ENCODE measurements at places on chromosomes 2 and 18.

GRCh38 chr2:157838442-157839161 lies 37.5 kb downstream of the ACVR1 start:
- DNase-seq: peak; percentile 79

GRCh38 chr2:96267159-96267971 lies 1.3 kb downstream of the CIAO1 start:
- peak; percentile 25 for DNase-seq

GRCh38 chr2:141331127-141331526 lies 799.7 kb downstream of the LRP1B start:
- peak; percentile 87 for DNase-seq

DNA sequence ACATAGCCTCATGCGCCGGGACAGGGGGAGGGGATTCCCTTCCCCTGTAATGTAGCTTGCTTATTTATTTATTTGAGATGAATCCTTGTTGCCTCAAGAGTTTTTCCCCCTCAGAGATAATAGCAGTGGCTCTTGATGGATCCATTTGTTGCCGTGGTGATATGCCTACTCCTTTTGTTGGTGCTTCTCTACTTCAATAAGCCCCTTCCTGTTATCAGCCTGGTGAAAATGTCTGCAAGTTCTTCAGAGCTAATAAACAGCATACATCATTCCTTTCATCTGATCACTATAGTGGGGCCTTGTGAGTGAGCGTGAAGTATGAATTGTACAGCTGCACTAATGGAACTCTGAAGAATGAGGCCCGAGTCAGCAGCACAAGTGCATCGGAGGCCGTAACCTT lies 19.4 kb downstream of the FZD5 start:
- DNase-seq: no peak

DNA sequence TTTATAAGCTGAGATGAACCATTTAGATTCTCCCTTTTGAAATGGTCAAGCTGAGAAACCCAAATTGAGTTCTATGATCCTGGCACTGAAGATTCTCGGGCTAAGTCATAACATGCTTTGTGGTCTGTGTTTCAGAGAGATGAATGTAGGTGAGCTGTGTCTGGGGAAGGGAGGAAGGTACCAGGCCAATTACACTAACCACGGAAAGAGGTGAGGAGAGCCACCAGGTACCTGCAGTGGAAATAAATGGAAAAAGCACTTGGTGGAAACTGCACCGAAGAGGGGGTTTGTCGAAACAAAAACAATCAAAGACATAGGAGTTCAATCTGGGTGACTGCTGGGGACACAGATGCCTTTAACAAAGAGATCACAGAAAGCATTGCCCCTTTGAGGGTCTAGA lies 963 bp upstream of the MRPL44 start:
- no peak for DNase-seq

DNA sequence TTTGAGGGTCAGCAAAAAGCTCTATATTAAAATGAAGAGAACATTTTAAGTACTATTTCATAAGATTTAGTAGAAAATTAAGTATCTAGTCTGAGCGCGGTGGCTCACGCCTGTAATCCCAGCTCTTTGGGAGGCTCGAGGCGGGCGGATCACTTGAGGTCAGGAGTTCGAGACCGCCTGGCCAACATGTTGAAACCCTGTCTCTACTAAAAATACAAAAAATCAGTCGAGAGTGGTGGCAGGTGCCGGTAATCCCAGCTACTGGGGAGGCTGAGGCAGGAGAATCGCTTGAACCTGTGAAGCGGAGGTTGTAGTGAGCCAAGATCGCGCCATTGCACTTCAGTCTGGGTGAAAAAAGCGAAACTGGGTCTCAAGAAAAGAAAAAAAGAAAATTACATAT lies 1.6 kb downstream of the USP14 start:
- no peak for DNase-seq

DNA sequence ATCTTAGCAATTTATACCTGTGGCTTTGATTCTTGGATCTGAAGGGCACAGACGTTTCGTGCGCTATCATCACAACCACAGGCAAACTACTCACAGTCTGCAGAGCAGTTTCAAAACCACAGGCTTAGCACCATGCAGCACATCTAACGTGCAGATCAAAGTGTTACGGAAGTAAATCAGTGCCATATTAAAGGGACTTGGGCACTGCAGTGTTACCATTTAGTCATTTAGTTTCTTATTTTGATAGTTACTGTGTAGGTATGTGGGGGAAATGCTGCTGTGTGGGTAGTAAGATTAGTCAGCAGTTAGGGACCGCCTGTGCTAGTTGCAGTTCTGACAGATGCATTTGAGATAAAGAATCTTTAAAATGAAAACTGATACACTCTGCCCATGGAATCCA lies 384.0 kb downstream of the NBAS start:
- DNase-seq: peak; percentile 54

GRCh38 chr2:193527146-193527545 lies 1332.4 kb upstream of the TMEFF2 start:
- DNase-seq: no peak

- DNase-seq: no peak
Measured at GRCh38 chr2:24026233-24026632, 16.3 kb downstream of the MFSD2B start.

DNA sequence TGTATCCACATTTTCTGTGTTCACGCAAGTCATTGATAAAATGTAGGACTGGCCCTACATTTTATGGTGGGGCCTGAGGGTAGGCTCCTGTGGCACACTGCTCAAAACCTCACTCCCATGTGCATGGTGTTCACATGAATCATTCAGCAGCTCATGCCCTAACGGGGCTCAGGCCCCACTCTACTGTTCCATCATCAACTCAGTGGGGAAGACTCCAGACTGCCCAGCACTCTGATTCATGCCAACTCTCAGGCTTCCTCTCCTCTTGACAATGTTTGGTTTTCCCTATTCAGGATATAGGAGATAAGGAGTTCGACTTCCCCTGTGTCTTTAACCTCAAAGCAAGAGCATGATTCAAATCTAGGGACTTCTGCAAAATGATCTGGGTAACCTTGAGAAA lies 92.0 kb upstream of the BOD1L2 start:
- DNase-seq: no peak

GRCh38 chr2:134623796-134624195 lies 95.0 kb downstream of the TMEM163 start:
- DNase-seq: no peak

DNA sequence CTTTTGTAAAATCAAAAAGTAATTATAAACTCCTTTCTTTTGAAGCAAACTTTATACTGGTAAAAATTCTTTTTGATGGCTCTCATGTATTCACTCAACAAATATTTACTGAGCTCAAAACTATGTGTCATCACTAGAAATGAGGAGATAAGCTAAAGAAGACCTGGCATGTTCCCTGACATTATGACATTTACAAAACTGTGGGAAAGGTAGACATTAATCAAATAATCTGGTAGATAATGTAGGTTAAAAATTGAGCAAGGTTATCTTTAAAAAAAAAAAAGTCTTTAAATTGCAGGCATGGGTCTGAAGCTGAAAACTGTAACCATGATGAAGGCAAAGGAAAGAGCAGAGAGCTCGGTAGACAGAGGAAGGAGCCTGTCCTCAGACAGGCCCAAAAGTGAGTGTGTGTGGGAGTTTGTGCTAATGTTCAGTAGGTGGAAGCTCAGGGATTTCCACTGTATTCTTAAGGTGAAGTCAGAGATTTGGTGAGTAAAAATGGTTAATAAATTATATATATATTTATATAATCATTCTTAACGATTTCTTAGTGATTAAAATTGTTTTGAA lies 612.9 kb downstream of the LRP1B start:
- no peak for DNase-seq

- peak; percentile 95 for DNase-seq
Measured at GRCh38 chr2:199228887-199229819, 228.6 kb downstream of the SATB2 start.

DNA sequence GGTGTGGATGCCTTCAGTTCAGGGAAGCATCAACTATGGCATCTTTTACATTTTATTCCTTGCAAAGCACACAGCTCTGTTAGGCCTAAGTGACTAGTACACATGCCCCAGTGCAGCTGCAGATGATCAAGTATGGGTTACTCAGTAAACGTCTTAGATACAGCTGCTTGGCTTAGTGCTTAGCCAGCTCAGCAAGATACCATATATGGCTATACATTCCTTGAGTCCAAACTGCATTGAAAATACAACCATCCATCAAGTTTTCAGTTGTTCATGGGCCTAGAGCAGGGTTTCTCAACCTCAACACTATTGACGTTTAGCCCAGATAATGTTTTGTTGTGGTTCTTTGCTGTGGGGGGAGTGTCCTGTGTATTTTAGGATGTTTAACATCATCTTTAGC lies 769.9 kb downstream of the TSN start:
- DNase-seq: peak; percentile 22

DNA sequence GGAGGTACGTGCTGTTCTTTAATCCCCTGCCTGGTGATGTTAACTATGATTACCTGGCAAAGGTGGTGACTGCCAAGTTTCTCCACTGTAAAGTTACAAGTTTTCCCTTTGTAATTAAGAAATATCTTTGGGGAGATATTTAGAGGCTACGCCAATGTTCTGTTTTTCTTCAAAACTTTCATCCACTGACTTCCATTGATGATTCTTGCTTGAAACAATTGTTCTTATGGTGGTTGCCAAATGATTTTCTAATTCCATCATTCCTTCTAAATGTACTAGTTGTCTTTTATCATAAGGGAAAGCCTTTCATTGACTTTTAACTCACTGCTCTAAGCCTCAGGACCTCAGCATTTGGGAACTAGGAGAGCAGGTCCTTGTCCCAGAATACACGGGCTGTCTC lies 205.5 kb downstream of the SMAD7 start:
- DNase-seq: no peak

GRCh38 chr2:110796716-110797301 lies 64.4 kb downstream of the ACOXL start:
- DNase-seq: no peak

DNA sequence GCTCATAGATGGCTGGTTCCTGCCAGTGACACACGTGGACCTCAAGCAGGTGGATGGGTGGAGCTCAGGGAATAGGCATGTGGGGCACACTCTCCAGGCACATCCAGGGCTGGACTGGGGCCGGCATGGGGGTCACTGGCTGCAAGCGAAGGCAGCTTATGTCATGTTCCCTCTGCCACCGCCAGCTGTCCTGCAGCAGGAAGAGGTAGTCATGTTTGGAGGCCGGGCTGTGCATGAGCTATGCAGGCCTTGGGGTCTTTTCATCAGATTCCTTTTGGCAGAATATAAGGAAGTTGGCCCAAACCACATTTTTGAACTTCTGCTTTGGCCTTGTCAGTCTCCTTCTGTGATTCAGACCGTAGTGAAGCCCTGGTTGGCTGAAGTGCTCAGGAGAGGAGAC lies 61.5 kb downstream of the AGAP1 start:
- no peak for DNase-seq

All from fibroblast of skin of right quadriceps (primary cell).